ENCODE measurements at places on chromosomes 11 and 22.

GRCh38 chr11:11415901-11416300, 62.9 kb upstream of the CSNK2A3 start:
- DNase-seq: no peak

GRCh38 chr22:28207281-28208030, 288.4 kb upstream of the PITPNB start:
- no peak for DNase-seq

GRCh38 chr11:2088284-2088683, 50.9 kb downstream of the IGF2 start:
- DNase-seq: no peak

GRCh38 chr22:17637490-17638181, 921 bp upstream of the BCL2L13 start:
- DNase-seq: no peak

- DNase-seq: no peak
These were observed 236.5 kb upstream of the ISX start for GRCh38 chr22:34829485-34829884.

DNA sequence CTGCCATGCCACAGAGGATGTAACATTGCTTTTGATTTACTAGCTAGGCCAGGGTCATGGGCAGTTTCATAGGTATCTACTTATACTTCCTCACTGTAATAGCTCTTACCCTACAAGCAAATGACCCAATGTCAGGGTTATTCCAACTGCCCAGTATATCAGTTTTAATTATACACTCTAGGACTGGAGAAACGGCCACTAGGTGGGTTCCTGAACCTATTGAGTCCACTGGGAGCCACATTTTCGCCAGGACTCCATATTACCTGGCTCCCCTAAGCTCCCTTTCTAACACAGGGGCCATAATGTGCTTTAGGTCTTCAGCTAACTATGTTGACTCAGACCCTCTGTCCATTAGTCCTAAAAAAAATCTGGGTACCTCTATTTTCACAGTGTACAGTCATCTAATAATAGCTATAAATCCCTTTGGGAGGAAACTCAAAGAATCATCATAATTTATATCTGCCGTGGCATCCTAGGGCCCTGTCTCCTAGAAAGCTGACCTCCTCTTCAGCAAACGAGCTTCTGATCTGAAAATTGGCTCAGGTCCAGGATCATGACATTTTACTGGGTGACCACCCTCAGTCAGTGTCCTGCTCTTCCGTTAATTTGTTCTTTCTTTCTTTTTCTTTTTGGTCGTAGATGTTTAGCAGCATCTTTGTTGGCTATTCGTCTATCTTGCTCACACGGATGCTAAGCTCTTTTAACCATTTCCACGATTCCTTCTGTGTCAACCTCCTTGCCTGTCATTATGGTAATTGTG, 244.3 kb downstream of the FAM76B start:
- no peak for DNase-seq

GRCh38 chr11:32448232-32448631, 12.9 kb upstream of the WT1 start:
- no peak for DNase-seq

GRCh38 chr11:74966651-74967050, 17.6 kb downstream of the SPCS2 start:
- DNase-seq: no peak

DNA sequence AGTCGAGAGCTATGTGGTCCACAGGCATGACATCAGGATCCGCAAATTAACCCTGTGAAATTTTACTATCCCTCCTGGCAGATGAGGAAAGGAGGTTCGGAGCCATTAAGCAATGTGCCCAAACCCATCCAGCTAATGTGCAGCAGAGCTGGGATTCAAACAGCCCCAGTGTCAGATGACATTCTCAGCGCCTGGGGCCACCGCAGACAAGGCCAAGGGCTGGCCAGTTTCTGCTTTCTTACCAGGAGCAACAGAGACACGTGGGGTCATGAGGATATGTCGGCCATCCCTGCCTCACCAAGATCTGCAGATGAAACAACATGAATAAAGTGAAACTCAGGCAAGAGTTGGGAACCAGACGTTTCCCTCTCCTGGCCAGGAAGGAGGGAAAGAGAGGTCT, 110.2 kb downstream of the TENM4 start:
- DNase-seq: no peak

- no peak for DNase-seq
These were observed 88.3 kb downstream of the LUZP2 start for GRCh38 chr11:24585192-24585591.

DNA sequence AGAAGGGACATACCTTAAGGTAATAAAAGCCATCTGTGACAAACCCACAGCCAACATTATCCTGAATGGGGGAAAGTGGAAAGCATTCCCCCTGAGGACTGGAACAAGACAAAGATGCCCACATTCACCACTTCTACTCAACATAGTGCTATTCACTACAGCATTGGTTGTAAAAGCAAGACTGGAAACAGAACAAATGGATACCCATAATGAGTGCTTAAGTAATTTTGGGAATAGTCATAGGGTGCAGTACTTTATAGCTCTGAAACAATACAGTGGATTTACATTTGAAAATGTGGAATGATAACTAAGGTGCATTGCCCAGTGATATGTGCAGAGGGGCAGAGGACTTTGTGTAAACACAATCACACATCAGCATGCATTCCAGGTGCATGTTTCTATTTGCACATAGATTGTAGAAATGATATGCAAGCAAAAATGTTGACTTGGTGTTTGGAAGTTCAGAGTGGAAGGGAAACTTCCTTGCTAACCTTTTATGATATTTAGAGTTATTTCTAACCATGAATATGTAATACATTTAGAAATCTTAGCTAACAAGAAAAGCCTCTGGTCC, 112.3 kb downstream of the IGLL1 start:
- no peak for DNase-seq

DNA sequence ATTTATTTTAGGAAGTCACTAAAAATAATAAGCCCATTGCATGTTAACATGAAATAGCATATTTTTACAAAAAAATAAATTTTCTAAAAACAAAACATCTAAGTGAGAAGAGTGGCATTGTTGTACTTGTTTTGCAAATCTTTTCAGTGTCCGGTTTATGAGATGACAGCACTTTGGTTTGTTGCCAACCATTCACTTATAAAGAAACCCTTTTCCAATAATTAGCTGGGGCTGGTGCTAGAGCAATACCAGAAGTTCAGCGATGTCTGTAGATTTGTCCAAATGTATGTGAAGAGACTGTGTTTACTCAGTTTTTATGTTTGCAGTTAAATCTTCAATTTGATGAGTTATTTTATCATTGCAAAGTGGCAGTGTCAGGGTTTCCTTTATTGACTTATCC, 22.1 kb upstream of the KRTAP5-7 start:
- DNase-seq: no peak

DNA sequence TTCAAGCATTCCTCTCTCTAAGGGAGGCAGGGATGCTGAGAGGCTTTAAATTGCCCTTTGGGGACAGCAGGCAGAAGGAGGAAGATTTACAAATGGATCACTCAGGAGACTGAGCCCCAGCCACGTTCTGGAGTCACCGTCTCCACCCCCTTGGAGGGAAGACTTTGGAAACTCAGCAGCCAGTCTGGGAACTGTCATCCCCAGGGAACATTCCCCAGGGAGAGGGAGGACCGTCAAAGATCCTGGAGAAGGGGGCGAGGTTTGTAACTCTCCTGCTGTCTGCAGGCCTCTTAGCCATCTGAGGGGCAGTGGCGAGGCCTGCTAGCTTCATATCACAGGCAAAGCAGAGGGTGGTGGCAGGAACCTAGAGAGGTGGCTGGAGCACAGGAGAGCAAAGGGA, 56.1 kb upstream of the SLC22A12 start:
- no peak for DNase-seq

GRCh38 chr11:93929407-93929806, 79.0 kb upstream of the VSTM5 start:
- no peak for DNase-seq

- no peak for DNase-seq
These were observed 410.5 kb downstream of the TBC1D22A start for GRCh38 chr22:47172771-47173534.

DNA sequence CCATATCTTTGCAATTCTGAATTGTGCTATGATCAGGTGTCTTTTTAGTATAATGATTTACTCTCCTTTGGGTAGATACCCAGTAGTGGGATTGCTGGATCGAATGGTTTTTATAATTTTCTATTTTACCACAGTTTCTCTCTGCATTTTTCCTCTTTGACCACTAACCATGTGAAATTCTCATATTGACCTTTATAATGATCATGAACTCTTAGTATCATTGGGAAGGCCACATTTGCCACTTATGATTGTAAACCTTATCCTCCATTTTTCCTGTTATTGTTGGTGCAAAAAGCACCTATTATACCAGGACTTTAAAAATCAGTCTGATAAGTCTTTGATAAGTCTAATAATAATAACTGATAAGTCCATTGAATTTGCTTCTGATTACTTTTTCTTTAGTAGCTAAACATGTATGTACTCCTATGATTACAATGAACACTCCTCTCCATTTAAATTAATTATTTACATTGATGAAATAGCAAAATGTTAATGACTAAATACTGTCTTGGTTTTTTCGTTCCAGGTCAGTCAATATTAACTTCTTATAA, 9.6 kb downstream of the NEAT1 start:
- no peak for DNase-seq

DNA sequence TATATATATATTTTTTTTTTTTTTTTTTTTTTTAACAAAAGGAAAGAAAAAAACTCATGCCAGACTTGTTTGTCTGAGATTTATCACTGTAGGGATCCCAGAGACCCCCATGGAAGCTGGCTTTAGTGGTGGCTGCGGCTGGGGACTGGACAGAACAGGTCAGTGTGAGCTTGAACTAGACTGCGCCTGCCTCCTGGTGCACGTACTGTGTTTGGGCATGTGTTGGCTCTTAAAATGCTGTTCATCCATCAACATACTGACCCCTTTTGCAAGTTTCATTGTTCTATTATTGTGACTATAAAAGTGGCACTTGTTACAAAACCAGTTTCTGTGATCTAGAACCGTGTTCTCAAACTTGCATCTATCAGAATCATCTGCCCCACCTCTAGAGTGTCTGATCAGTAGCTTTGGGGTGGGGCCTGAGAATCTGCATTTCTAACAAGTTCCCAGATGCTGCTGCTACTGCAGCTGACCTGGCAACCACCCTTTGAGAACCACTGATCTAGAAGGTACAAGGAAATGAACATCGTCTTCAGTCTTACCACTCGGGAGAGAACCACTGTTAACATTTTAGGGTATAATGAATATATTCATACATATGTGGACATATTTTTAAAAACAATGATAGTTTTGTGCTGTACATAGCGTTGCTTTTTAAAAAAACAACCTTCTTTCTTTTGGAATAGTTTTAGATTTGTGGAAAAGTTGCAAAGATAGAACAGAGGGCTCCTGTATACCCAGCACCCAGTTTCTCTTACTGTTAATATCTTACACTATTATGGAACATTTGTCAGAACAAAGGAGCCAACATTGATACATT, 54.0 kb downstream of the ZNRF3 start:
- no peak for DNase-seq

GRCh38 chr11:84384731-84385130, 1098.6 kb upstream of the CCDC90B start:
- DNase-seq: peak; percentile 21

DNA sequence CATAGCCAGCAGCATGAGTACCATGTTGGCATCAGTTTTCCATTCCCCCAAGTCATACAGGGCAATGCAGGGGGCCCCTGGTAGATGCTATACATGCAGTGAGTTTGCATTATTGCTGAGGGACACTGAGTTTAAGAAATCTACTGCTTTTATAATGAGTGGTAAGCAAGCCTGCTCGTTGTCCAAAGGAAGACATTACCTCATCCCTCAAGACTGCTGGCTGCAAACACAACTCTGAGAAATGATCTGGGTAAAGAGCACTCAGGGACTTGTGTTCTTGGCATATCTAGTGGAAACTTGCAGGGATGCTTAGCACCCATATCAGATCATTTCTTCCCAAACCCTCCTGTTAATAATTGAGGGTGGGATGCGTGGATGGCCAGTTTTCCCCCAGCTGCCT, 77.9 kb downstream of the CWC15 start:
- DNase-seq: no peak

- DNase-seq: no peak
These were observed 17.1 kb downstream of the USH1C start for GRCh38 chr11:17526931-17527627.

DNA sequence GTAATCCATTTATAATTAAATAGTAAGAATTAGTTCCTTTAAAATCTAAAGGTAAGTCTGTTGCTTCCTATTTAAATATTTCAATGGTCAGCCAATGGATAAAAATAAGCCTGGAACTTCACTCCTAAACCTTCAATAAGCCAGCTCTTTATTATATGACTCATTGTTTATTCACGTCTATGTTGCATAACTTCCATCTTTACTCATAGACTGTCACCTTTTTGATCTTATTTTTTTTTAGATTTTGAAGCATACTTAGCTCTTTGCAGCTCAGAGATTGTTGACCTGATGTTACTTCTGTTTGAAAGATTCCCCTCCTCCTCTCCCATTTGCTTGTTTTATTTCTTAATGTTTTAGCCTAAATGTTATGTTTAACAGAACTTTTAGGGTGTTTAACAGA, 1571.2 kb upstream of the RAG2 start:
- DNase-seq: no peak

- no peak for DNase-seq
These were observed 603.0 kb downstream of the BUD13 start for GRCh38 chr11:116169776-116170175.

DNA sequence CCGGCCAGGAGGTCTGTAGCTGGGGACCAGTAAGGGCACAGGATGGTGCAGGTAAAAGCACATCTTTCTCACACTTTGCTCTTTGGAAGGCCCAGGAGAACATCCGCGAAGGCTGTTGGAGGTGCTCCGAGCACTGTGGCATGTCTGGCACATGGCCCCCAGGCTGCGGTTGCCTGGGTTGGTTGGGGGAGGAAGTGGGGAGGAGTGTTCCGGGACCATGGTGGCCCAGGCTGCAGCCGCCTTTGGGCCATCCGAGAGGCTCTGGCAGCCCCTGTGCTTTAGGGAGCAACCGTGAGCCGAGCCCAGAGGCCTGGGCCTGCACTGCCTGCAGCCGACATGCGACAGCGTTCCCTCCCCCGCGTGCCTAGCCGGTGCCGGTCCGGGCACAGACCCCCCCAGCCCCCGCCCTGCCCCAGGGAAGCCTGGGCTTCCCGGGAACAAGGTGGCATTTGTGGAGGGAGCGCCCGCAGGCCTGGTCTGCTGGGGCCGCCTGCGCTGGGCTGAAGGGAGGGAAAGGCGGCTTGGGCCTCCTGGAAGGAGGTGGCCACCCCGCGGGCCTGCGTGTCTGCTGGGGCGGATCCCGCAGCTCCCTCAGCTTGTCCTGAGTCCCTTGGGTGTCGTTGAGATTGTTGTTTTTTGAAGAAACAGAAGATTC, 57.9 kb downstream of the GRAMD4 start:
- peak; percentile 22 for DNase-seq
